ENCODE measurements at places on chromosomes 5 and 9.
A peak's percentile ranks its signal among the peaks of the same experiment; 100 is the strongest.

DNA sequence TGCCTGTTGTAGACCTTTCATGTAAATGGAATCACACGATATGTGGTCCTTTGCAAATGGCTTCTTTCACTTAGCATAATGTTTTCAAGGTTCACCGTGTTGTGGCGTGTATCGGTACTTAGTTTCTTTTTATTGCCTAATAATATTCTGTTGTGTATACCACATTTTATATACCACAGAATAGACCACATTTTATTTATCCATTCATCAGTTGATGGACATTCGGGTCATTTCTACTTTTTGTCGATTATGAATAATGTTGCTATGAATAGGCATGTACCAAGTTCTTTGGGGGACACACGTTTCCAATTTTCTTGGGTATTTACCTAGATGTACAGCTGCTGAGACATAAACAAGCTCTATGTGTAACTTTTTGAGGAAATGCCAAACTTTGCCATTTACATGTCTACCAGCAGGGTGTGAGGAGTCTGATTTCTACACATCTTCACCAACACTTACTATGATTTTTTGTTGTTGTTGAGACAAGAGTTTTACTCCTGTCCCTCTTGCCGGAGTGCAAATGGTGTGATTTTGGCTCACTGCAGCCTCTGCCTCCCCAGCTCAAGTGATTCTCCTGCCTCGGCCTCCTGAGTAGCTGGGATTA is 144.7 kb downstream of the RGS3 start:
- DNase-seq = no peak

DNA sequence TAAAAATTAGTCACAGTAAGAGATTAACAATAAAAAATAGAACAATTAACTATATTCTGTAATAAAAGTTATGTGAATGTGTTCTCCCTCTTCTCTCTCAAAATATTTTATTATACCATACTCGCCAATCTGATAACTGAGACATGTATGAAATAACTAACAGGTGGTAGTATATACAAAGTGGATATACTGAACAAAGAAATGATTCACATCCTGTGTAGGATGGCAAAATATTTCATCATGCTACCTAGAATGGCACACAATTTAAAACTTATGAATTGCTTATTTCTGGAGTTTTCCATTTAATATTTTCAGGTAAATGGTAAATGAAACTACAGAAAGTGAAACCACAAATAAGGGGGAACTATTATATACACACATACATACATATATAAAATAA is 152.5 kb downstream of the RNF180 start:
- no peak for DNase-seq

DNA sequence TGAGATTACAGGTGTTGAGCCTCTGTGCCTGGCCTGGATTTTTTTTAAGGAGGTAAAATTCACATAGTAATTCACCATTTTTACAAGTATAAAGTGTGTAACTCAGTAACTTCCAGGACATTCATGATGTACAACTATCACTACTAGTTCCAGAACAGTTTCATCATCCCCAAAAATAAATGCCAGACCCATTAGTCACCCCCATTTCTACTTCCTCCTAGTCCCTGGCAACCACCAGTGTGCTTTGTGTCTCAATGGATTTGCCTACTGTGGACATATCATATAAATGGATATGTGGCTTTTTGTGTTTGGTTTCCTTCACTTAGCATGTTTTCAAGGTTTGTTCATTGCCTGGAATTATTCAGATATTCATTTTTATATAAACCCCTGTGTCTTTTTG is 72.5 kb upstream of the PANK3 start:
- DNase-seq = no peak

DNA sequence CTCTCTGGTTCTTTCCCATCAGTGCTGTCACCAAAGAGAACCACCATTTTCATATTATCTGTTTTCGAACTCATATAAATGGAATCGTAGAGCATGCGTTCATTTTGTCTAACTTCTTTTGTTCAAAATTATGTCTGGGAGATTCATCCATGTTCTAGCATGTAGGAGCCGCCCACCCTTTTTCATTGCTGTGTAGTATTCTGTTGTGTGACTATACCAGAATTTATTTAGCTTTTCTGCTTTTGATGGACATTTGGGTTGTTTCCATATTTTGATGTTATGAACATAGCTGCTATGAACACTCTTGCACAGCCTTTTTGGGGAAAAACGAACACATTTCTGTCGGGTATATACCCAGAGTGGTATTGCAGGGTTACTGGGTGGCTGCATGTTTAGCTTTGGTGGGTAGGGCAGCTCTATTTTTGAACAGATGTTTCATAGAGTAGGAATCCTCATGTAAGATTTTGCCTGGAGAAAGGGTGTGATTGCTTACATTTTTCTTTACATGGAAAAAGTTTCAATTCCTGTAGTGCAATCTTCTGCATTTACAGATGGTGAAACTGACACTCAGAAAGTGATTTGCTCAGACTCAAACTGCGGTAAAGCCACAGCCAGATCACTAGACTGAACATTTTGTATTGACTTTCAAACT is 100.2 kb upstream of the IL12B start:
- DNase-seq = no peak

GRCh38 chr9:71755869-71756268 is 12.4 kb downstream of the CEMIP2 start:
- no peak for DNase-seq

DNA sequence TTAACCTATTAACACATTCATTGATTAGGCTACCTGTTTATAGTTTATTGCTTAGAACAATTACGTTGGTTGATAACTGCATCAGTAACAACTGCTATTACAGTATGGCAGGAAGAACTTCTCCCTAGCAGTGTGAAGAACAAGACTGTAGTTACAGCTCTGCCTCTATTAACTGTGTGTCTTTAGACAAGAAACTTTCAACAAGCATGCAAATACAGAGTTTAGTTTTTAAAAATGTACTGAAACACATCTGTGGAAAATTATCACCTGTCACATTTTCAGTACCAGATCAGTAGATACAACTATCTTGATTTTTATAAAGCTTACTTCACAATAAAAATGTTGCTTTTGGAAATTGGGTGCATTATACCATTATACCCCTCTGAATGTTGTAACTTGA is 22.2 kb downstream of the ELL2 start:
- DNase-seq = no peak

- peak; percentile 59 for DNase-seq
These were observed 1.8 kb upstream of the HMCN2 start for GRCh38 chr9:130263601-130264413.

- DNase-seq = no peak
These were observed 61.9 kb downstream of the GLIS3 start for GRCh38 chr9:4237748-4238511.

DNA sequence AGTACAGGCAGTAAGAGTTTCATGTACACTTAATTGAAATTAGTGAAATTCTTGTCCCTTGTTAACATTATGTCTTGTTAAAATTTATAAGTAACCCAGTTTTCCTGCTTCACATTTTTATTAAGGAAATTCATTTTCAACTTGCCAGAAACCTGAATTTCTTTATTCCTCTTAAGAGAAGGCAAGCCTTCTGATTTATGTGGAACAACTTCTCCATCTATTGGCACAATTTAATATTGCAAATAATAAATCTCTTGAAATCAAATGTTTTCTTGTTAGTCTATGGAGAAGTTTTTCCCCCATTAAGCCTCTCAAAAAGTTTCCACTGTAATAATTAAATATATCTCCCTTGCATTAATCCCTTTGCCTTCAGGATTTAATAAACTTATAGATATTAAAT is 33.8 kb upstream of the ACO1 start:
- DNase-seq = peak; percentile 52

- DNase-seq = no peak
These were observed 2.1 kb downstream of the REEP5 start for GRCh38 chr5:112919972-112920371.

DNA sequence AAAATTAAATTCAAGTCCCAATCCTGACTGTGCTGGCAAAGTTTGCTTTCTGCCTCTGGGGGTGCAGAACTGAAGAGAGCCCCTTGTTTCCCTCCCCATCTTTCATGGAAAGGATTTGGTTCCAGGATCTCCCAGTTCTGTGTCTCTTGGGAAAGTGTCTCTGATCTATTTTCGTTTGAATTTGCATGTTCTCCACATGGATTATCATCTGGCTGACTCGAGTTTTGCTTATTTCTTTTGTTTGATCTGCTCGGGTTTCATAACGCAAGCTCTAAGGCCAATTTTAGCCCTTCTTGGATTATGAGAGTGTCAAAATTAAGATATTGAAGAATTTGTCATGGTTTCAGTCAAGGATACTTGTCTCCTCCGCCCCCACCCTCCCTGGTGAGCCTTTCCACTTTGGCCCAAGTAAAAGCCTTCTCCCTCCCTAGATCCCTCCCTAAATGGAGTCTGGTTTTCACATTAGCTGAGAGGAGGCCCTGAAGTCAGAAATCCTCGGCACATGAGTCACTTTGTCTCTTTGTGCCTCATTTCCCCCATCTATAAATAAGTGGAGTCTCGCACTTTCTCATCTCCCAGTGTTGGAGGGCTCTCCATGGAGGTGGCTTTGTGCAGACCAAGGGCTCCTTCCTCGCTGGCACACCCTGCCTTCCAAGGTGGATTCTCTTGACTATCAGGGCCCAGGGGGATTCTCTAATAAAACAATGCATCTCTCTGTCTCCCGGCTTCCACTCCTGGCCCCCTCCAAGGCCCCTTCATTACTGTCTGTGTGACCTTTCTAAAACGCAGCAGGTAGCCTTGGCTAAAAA is 17.3 kb downstream of the ADRB2 start:
- DNase-seq = no peak

GRCh38 chr5:154648706-154649105 is 106.5 kb upstream of the LARP1 start:
- DNase-seq = no peak

DNA sequence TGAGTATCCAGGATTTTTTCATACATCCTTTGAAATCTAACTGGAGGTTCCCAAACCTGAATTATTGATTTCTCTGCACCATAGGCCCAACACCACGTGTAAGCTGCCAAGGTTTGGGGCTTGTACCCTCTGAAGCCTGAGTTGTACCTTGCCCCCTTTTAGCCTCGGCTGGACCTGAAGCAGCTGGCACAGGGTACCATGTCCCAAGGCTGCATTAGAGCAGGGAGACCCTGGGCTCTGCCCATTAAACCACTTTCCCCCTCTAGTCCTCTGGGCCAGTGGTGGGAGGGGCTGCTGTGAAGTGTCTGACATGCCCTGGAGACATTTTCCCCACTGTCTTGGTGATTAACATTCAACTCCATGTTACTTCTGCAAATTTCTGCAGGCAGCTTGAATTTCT is 532.9 kb upstream of the NUDT12 start:
- no peak for DNase-seq

DNA sequence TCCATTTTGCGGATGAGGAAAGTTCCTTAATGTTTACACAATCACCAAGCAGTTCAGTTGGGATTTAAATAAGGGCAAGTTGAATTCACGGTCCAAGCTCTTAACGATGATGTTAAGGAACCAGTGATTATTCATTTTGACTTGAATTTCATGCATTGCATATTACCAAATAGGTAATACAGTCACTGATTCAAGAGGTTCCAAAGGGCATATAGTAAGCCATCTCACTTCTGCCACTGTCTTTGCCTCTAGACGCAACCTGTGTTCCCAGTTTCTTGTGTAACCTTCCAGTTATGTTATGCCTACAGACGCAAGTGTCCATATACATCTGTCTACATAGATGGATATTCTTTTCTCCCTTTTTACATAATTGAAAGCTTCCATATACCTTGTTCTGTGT is 39.9 kb upstream of the EPB41L4B start:
- no peak for DNase-seq

DNA sequence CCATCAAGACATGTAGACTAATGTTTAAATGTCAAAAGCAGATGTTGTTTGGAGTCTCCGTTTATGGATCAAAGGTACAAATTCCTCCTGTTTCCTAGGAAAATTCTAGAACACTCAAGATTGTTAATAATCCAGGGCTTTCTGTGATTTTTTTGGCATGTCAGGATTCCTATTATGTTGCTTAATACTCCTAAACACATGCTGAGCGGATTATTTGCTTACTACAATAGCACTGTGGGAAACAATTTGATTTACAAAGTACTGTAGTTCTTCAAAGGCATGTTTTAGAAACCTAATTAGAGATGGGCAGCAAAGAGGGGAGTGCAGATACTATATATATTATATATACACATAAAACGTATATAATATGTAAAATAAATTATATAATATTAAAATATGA is 19.0 kb upstream of the SCAMP1 start:
- DNase-seq = peak; percentile 89

GRCh38 chr9:97536480-97536879 is 35.0 kb downstream of the TMOD1 start:
- DNase-seq = no peak

DNA sequence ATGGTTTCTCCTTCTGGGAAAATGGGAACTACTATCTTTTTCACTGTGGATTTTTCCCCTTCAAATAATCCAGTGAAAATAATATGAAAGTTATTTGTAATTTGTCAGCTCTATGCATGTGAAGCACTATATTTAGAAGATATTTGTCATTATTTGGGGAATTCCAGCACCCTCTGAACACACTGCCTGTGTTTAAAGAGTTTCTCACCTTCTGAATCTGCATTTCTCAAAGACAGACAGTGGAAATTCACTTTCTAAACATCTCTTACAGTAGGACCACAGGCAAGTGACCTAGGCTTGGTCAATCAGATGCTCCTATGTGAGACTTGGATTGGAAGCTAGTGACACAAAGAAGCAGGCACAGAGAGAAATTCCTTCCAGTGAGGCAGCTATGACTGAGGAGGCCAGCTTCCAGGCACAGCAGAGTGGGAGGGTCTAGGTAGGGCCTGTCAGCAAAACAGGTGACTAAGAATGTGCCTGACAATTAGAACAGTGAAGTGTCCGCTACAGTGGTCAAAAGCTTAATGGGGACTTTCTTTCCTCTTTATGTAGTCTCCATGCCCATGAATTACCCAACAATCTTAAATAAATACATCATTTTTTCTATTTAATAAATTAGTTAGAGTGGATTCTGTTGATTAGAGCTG is 167.2 kb downstream of the HMHB1 start:
- no peak for DNase-seq

DNA sequence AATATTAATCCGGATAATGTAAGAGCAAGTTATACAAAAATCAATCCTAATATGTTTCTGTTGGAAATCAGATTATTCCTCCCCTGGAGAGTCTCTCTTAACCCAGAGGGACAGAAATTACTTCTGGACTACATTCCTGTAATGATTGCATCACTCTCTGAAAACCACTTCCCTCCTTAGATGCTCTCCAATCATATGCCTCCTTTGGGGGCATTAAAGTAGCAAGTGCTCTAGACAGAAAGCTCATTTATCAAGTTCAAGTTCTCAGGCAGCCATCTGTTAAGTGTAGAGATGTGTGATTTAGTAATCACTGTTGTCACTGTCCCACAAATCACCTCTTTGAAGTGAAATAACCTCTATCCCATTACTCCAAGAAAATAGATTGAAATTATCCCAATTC is 247.1 kb downstream of the SLCO4C1 start:
- peak; percentile 98 for DNase-seq
